Left ventricle myocardium superior (tissue), 1 donor: ENCODE measurements at places on chromosomes 1 and 21.

DNA sequence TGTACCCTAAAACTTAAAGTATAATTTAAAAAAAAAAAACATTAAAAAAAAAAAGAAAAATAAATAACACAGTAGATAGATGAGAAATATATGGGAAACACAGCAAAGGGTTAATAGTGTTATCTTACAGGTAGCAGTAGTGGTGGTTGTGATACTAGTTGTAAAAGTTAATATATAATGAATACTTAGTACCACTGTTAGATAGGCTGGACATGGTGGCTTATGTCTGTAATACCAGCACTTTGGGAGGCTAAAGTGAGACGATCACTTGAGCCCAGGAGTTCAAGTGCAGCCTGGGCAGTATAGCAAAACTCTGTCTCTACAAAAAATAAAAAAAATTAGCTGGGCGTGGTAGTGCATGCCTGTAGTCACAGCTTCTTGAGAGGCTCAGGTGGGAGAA lies 32.6 kb upstream of the CD46 start:
- DNase-seq = no peak

DNA sequence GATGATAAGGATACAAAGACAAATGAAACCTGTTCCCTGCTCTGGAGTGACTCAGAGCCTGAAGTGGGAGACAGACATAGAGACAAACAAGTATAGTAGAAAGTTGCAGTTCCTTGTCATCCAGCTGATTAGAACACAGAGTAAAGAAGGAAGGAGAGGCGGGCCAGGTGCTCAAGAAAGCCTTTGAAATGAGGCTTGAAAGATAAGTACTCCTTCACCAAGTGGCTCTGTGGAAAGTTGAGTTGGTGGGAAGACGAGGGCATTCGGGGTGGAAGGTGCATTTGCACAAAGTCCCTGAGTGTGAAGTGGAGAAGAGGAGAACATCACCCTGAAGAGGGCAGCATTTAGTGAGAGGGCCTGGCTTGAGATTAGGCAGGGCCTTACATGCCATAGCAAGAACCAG lies 17.0 kb downstream of the MARK1 start:
- no peak for DNase-seq

GRCh38 chr21:45139473-45139872 lies 65.1 kb downstream of the ADARB1 start:
- peak; percentile 24 for DNase-seq

DNA sequence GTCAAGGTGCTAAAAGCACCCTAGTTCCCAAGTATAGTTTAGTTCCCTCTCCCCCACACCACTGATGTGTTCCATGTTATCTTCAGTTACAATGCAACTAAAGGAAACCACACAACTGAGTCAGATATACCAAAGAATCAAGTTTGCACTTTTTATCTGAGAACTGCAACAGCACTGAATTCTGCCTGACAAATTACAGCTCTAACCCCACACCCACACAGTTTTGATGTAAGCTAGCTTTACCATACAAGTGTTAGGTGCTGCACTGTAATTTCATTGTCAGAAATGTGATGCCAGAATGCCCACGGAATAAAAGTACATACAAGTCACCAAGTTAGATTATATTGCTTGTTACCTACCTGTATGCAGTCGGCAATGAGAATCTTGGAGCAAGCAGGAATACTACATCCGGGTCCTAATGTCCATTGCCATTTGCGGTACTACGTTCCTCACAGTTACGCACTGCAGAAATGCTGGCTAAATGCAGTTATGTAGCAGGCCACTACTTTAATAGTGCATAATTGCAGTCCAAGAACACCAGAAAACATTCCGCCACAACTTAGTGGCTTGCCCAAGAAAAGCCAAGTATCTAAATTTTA lies 12.1 kb downstream of the SFPQ start:
- no peak for DNase-seq

- no peak for DNase-seq
These were observed 709.9 kb downstream of the KCNT2 start for GRCh38 chr1:195898373-195898772.

DNA sequence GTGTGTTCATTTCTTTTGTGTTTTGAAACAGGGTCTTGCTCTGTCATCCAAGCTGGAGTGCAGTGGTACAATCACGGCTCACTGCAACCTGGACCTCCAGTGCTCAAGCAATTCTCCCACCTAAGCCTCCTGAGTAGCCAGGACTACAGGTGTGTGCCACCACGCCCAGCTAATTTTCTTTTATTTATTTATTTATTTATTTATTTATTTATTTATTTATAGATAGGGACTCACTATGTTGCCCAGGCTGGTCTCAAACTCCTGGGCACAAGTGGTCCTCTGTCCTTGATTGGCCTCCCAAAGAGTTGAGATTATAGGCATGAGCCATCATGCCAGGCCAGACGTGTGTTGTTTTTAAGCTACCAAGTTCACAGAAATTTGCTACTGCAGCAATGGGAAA lies 43.8 kb upstream of the TLR5 start:
- DNase-seq = no peak

GRCh38 chr1:226979517-226980121 lies 39.5 kb downstream of the COQ8A start:
- peak; percentile 77 for DNase-seq

DNA sequence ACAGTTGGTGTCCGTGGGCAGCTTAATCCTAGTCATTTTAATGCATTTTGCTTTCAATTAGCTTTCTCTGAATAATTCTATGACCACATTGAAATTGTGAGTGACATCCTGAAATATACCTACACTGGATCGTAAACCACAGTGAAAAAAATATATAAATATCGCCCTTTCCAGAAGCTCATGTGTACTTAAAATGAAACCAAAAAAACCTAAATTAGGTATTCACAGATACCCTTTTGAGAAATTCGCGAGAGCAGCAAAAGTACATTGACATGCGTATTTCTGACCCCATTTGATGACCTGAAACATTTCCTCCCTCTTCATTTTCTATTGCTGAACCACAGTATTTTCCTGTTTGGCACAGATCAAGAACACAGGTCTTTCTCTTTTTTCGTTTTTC lies 253.8 kb downstream of the LTN1 start:
- DNase-seq = no peak

- no peak for DNase-seq
These were observed 33.9 kb upstream of the IPO9 start for GRCh38 chr1:201795066-201795465.

GRCh38 chr1:85137660-85138059 lies 63.2 kb downstream of the SYDE2 start:
- DNase-seq = peak; percentile 87

DNA sequence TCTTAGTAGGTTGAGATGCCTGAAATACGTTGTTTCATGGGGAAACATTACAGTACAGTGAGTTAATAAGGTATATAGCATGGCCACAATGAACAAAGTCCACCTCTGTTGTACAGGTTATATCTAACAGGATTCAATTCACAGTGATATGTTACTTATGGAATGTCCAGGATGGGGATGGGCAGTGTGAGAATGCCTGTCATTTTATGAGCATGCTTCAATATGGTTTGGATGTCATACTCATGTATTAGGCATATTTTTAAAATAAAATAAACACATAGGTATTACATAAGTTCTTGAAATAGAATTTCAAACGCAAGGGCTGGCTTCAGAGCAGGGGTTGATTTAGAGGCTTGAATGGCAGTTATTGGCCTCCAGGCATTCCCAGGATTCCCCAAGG lies 6.1 kb upstream of the PHLDA3 start:
- no peak for DNase-seq

DNA sequence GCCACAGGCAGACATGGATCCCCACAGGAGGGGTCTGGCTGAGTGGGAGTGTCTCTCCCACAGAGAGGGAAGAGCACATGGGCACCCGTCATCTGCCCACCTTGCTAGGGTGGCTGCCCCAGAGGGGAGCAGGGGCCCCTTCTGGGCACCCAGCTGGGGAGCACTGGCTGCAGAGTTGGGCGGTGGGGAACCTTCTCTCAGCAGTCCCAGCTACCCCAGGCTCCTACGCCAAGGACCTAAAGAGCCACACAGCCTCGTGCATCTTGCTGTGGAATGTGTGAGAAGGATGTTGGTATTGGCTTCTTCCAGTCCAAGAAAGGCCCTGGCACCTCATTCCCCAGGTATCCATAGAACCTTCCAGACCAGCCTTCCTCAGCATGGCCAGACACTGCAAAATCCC lies 250.6 kb upstream of the VAMP3 start:
- DNase-seq = no peak

DNA sequence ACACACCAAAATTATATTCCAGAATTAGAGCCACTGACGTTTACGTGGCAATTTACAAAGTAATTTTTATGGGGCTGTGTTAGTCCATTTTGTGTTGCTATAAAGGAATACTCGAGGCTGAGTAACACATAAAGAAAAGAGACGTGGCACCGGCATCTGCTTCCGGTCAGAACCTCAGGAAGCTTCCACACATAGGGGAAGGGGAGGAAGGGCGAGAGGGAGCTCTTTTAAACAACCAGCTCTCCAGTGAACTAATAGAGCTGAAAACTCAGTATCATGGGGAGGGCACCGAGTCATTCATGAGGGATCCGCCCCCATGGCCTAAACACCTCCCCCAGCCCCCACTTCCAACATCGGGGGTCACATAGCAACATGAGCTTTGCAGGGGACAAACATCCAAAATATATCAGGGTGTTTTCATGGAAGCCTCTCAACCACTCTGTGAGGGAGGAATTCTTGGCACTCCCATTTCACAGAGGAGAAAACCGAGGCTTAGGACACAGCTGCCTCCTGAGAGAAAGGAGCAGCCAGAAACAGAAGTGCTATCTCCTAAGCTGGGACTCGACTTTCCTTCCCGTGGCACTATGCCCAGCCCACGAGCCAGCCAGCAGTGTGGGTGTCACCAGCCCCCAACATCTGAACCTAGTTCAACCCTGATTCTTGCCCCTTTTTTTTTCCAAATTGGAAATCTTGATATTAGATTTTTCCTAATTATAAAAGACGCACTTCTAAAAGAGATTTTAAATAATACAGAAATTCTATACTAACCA lies 29.2 kb downstream of the MIS18A start:
- DNase-seq = no peak
